ENCODE measurements at places on chromosomes 3 and 15.

GRCh38 chr3:114527036-114527644 is 233.3 kb downstream of the TIGIT start:
- DNase-seq, result no peak

- DNase-seq, result no peak
Observed at GRCh38 chr15:99432271-99433025, 133.3 kb upstream of the MEF2A start.

GRCh38 chr3:137463131-137463530 is 301.0 kb upstream of the SOX14 start:
- DNase-seq, result no peak

DNA sequence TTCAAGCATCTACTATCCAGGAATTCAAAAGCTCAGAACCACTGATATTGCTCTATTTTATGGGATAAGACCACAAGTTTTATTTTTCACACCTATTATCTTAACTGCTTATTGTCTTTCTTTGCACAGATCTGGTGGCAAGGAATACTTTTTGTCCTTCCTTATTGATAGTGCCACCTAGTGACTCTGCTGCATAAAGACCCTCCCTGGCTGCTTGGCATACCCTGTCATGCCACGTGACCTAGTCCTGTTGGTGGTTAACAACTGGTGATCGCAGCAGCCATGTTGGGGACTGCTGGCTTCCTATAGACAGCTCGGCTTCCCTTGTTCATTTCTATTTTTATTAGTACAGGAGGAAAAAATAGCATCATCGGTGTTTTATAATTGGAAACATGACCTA is 236.3 kb downstream of the MEX3B start:
- no peak for DNase-seq

GRCh38 chr15:71586463-71586862 is 223.9 kb upstream of the NR2E3 start:
- DNase-seq, result no peak

GRCh38 chr15:80418892-80419537 is 14.8 kb downstream of the ARNT2 start:
- peak; percentile 35 for DNase-seq

DNA sequence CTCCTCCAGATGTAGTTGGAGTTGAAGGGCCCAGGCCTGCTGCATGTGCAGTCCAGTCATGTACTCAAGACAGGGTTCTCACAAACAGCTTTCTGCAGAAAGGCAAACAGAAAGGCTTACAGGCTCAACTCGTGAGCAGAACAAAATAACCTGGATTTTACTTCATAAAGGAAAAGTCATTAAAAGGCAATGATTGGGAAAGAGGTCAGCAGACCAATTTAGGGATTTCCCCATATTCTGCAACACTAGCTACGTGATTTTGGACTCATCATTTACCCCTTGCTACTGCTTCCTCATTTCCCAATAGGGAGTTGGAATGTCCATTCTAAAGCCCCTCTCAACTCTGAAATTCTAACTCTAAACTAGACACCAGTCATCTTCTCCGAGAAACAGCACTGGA is 18.1 kb downstream of the METTL6 start:
- no peak for DNase-seq

DNA sequence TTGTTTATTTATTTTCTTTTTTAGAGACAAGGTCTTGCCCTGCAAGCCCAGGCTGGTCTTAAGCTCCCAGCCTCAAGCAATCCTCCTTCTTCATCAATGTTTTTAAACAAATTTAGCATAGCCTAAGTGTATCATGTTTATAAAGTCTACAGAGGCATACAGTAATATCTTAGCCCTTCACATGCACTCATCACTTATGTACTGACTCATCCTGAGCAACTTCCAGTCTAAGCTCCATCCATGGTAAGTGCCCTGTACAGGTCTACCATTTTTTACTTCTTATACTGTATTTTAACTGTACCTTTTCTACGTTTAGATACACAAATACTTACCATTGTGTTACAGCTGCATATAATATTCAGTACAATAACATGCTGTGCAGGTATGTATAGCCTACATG is 860.0 kb downstream of the FHIT start:
- no peak for DNase-seq

- no peak for DNase-seq
Observed at GRCh38 chr3:160784853-160785252, 28.8 kb downstream of the PPM1L start.

- no peak for DNase-seq
Observed at GRCh38 chr3:81394651-81395524, 366.6 kb downstream of the GBE1 start.

DNA sequence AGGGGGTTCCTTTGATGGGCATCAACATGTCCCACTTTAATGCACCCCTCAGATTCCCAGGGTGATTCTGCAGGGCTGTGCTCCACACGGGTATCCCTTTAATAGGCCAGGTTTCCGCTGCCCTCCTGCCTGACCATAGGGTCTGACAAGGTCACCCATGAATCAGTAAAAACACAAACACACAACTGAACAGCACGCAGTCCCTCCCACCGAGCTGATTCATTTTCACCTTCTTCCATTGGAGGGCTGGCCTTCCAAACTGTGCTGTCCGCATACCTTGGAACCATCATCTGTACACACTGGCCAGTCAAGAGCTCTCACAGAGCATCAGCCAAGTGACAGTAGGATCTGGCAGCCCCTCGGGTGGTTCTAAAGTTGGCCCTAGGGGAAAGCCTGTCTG is 93.7 kb downstream of the FBLN2 start:
- no peak for DNase-seq

- no peak for DNase-seq
Observed at GRCh38 chr3:146283781-146284445, 33.0 kb upstream of the PLSCR4 start.

DNA sequence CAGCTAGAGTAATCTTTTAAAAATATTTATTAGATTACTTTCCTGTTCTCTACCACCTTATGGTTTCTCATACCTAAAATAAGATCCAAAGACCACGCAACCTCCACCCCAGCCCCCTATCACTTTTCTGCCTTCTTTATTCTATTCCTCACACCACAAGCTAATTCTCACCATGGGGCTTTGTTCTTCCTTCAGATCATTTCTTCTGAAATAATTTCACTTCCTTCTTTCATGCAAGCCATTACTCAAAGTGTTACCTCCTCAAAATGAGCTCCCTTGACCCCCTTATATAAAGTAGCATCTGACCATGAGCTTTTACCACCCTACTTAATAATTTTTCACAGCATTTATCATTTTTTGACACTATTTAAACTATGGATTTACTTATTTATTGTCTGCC is 233.2 kb upstream of the TMCO5A start:
- no peak for DNase-seq

DNA sequence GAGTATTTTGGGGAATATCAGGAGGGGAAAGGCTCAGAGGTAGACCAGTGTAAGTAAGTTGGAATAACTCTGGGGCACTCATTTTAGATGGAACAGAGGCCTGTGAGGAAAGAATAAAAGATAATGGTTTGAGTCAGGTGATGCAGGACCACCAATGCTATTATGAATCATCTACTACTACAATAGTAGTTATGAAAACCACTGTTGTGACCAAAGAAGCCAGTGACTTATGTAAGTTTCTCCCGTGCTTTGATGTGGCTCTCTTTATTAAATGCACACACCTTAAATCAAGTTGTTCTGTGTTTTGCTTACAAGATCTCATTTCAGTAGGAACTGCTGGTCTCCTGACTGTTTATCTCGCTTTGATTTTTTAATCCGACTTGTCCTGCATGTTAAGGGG is 13.1 kb upstream of the GUCA1C start:
- no peak for DNase-seq

DNA sequence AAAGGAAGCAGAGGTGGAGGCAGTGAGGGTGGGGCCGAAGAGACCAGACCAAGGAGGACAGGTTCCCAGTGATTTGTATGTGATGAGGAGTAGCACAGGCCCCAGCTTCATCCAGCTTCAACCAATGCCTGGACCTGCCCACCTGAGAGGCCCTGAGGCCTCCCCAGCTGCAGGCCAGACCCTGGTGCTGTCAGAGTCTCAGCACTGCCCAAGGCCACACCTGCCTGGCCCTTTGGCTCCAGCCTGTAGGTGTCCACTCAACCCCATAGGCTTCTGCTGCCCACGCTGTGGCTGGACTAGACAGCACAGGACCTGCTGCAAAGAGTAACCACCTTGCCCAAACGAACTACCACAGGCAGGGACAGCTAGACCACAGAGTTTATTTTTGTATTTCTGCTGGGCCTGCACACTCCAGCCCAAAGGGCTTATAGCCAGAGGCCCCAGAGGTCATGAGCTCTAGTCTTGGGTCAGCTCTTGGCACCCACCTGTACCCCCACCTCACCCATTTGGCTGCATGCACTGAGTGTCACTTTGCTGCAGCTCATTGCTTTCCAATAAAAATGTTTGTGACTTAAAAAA is 81.9 kb upstream of the CDV3 start:
- no peak for DNase-seq

DNA sequence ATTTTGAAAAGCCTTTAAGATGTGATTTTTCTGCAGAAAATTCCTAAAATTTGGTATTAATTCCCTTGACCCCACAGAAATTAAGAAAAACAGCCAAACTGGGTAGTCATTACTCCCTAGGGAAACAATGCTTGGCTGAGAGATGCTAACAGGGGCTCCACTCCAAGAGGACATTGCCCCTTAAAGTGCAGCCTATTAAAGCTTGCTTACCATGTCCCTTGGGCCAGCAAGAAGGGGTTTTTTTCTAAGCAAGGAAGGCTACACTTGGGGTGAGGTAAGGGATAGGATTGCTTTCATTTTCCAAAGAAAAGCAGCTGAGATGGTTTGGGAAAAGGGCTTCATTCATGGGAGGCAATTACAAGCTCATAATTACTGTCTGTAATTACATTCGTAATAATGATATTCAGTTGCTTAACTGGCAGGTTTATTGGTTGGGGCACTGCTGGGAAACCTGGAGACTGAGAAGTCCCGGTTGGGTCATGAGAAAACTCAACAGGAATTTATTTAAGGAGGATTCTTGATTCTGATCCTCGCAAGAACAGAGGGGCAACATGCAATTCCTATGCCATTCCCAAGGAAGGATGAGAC is 247.5 kb downstream of the NR1D2 start:
- DNase-seq, result no peak

- DNase-seq, result no peak
Observed at GRCh38 chr3:173745952-173746682, 348.6 kb downstream of the NLGN1 start.

DNA sequence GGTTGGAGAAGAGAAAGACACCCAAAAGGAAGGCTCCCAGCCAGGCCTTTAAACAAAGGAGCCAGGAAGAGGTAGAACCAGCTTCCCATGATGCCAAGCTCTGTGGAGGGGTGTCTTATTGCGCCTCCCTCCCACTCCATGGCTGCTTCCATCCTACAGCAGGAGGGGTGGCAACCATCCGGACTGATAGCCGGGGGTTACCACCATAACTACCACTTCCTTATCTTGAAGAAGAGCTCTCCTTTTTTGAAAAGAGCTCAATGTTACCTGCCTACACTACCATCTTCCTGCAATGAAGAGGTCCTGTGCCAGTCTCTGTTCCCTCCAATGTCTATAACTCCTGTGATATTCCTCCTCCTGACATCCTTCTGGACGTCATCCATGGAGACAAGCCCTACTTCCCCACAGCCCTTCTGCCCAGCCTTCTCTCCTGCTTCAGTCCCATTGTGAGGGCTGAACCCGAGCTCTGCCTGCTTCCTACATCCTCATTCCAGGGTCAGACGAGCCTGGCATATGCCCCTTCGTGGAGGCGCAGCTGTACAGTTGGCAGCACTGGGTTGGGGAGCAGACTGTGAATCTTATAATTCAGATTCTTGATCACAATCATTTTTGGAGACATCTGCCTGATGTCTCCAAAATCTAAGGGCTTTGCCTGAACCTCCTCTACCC is 8.5 kb downstream of the CCDC9B start:
- DNase-seq, result no peak

DNA sequence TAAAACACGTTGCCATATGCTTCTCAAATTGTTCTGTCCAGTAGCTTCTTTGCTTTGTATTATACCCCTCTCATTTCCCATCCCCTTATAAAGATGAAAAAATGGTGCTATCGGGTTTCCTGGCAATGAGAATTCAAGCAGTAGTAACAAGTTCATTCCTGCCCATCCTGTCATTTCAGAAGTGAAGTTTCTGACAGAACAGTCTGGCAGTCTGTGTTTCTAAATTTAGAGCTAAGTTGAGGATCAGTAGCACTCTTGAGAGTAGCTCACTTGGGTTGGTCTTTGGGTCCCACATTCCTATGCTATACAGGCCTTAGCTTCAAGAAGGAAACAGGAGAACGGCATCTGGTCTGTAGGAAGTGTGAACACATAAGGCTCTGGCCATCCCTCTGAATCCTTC is 134.6 kb downstream of the GHSR start:
- DNase-seq, result no peak

- DNase-seq, result no peak
Observed at GRCh38 chr3:126291537-126291936, 65.7 kb downstream of the KLF15 start.

- DNase-seq, result no peak
Observed at GRCh38 chr3:58683466-58683865, 16.9 kb upstream of the FAM3D start.

DNA sequence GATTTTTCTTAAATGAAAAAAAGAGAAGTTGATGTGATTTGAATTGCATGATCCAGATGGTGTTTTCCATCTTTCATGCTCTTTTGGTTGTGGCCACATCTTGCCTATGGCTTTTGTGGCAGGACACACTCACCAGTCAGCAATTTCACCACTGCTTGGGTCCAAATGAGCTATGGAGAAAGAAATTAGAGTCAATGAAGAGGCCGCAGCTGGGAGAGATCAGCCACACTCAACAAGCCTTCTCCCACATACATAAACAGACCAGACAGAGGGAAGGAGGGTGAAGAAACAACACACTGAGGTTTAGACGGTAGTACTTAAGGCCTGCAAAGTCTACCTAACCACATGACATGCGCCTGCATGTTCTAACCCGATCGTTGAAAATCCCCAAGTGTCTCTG is 110.7 kb upstream of the CDIN1 start:
- DNase-seq, result no peak

GRCh38 chr15:40128766-40129660 is 20.3 kb upstream of the BMF start:
- peak; percentile 53 for DNase-seq

GRCh38 chr15:64844576-64845145 is 2.9 kb downstream of the PLEKHO2 start:
- DNase-seq, result peak; percentile 23

DNA sequence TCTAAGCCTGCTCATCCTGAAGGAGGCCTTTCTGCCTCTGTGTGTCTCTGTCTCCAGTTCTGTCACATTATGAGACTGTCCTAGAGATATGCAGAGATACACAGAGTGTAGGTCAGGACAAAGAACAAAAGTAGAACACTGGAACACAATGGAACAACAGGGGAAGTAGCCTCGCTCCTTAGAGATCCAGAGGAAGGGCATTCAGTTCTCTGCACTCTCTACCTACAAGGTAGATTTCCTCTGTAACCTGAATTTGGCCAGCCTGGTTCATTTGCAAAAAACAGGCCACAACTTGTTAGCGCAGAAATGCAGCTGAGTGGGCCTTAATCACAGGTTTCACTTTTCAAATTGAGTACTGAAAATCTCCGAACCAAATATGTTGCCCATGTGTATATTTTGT is 19.4 kb downstream of the NEK10 start:
- no peak for DNase-seq

GRCh38 chr15:59998305-59998949 is 5.7 kb upstream of the FOXB1 start:
- DNase-seq, result no peak

GRCh38 chr3:141280690-141281089 is 49.1 kb downstream of the PXYLP1 start:
- no peak for DNase-seq

All from activated CD4-positive, alpha-beta T cell treated with anti-CD3 and anti-CD28 coated beads, Interleukin-2, amount 10 ng/mL, durations not matched to agents 7 days and 5 days (primary cell).